ENCODE measurements at places on chromosomes 11 and 22.

- DNase-seq: no peak
Measured at GRCh38 chr22:24473284-24473683, 21.8 kb upstream of the UPB1 start.

DNA sequence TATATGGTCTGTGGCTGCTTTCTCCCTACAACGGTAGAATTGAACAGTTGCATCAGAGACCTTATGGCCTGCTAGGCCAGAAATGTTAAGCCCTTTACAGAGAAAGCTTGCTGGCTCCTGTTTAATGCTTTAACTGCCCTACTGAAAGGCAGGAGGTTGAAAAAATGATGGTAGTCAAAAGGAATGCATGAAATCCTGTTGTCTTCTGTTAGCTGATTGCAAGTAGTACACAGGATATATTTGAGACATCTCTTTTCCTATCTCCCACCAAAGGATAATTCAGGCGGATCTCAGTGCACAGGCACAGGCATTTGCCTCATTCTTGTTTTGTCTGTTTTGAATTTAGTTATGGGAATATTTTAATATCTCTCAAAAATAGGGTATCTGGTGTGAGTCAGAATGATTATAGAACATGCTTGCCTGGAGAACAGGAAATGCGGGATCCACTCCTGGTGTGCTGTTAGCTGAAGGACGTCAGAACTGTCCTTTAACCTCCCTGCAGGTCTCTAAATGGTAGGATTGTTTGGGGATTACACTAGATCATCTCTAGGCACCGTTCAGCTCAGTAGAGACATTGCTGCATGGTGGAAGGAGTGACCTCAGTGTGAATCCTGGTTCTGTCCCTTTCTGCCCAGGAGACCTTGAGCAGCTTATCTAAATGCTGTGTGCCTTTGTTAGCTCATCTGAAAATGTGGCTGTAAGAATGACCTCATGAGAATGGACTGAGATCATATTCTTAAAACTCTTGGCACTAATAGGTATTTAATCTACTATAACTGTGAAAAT is 49.5 kb downstream of the PACS1 start:
- DNase-seq: no peak

GRCh38 chr11:15969701-15970329 is 386.5 kb downstream of the SOX6 start:
- DNase-seq: no peak

- peak; percentile 80 for DNase-seq
Measured at GRCh38 chr11:34192481-34193401, 87.3 kb downstream of the NAT10 start.

DNA sequence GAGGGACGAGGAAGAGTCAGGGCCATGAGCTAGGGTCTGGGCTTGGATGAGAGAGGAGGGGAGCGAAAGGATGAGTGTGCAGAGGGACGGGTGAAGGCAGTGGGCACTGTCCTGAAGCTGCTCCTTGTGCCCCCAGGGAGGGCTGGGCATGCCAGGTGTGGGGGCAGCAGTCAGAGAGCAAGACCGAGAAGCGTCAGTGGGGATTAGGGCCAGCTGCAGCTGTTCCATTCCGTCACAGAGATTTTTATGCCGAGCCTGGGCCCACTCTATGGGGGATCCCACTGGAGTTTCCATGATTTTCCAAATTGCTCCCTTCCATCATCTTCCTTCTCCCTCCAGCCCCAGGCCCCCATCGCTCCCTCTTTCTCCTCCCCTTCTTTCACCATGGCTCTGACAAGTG is 93.2 kb downstream of the NECTIN1 start:
- no peak for DNase-seq

- no peak for DNase-seq
Measured at GRCh38 chr11:70616317-70616716, 218.0 kb downstream of the CTTN start.

DNA sequence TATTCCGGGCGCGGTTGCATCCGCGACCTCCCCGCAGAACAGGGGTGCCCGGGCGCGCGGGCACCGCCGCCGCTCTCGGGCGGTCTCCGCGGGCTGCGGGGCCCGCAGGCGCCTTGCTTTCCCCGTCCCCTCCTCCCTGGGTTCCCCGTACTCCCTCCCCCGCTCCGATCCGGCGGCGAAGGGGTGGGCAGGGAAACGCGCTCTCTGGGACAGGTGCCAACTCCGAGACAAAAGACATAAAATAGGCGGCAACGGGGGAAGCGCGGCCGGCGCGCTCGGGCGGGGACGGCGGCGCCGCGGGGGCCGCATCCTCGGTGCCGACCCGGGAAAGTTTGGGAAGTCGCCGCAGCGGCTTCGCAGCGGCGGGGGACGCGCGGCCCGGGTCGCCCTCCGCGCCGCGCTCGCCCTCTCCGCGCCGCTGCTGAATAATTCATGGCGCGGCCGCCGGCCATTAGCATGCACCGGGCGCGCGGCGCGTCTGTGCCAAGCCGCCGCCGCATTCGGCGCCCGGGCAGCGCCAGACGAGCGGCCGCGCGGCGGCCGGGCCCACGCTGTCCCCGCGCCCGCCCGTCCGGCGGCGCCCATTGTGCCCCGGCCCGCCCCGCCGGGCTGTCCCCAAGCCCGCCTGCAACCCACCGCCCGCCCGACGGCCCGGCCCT is 78.7 kb upstream of the PPARA start:
- DNase-seq: peak; percentile 95

DNA sequence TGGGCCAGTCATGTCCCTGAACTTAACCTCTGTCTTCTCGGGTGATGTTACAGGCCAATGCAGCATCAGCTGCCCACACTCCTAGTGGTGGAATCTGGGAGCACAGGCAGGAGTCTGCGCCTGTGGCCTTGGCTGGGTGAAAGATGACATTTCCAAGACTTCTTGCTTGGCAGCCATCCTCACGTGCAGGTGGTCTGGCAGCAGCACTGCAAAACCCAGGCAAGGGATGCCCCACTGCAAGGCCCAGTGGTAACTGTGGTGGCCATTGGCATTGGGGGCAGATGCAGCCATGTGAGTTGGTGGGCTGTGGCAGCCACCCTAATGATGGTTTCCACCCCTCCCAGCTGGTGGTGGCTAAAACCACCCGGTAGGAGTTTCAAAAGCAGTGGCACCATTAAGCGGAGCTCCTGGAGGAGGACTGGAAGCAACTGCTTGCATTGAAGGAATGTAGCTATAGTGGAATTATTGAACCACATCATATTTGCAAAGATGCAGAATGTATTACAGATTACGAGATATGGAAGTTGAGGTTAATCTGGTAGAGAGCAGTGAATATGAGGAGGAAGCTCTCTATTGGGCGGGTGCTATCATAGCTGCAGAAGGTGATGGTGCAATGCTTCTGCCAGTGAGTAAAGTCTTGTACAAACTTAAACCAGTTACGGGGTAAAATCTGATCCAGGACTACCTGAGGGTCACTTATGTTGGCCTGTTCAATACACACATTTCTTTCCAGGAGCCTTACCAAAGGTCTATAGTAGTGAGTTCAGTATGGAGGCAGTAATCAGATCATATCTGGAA is 120.7 kb upstream of the TOP3B start:
- no peak for DNase-seq

DNA sequence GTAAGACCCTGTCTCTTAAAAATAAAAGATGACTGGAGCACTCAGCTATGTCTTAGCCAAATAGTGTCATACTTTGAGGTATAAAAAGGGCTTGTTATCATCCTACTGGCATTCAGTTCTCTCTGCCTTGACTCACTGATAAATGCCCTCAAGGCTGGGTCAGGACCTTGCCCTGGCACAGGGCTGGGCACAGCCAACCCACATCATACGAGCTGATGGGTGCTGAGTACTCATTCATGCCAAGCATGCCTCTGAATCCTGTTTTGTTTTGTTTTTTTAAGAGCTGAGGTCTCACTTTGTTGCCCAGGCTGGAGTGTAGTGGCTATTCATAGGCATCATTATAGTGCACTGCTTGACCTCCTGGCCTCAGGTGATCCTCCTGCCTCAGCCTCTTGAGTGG is 1.9 kb downstream of the SMTNL1 start:
- no peak for DNase-seq

DNA sequence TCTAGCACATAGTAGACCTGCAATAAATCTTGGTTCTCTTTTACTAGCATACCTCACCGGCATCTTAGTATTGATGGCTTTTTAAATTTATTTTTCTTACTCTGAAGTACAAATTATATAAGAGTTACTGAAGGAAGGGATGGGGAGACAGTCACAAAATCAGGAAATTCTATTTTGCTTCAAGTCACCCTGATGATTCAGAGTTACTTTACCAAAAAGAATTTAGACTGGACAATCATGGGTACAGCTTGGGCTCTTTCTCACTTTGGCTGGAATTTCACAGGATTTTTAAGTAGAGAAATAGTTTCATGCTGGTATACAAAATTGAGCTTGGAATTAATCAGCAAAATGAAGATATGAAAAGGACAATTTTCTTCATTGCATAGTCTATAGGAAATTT is 919.2 kb downstream of the METTL15 start:
- DNase-seq: no peak

DNA sequence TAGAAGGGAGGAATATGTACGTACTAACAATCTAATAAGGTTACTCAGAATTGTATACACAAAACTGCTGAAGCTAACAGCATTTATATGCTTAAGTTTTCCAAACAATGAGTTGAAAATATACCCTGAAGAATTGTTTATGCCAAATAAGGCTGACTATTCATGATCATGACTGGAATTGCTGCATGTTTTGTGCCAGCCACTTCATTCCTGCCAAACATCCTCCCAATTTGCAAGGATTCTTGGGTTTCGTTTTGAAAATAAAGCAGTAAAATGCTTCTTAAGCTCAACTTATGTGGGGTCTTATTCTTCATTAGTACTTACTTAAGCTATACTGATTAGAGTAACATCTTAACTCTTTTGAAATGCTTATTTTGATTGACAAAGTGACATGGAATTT is 149.0 kb downstream of the SPON1 start:
- no peak for DNase-seq

DNA sequence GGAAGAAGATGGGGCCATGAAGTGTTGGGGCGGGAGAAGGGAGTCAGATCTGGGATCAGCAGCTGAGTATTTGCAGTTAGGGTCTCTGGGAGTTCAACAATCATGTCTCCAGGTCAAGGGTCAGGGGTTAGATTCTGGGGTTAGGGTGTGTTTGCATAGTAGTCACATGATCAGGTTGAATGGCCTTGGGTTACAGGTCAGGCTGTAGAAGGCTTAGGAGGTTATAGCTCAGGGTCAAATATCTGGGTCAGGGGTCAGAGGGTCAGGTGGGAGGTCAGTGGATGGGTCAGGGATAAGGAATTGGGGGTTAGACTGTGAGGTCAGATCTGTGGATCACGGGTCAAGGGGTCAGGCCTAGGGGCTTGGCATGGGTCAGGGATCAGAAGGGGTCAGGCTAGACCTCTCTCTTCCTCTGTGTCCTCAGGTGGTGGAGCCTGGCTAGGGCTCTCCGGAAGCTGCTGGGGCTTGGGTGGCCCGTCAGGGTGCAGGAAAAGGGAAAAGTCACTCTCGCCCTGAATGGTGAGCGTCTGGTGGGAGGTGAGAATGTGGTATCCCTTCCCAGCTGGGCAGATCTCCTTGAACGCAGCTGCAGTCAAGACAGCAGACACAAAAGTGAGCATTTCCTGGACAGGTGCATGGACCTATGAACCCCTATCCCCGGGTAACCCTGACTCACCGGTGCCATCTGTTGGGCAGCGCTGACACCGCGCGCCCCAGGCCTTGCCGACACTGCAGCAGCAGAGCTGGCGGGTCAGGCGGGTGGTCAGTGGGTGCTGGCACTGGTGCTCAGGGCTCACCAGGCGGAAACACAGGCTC is 6.4 kb downstream of the LTBP3 start:
- DNase-seq: no peak

GRCh38 chr11:6812390-6813005 is 13.0 kb upstream of the OR6A2 start:
- no peak for DNase-seq

DNA sequence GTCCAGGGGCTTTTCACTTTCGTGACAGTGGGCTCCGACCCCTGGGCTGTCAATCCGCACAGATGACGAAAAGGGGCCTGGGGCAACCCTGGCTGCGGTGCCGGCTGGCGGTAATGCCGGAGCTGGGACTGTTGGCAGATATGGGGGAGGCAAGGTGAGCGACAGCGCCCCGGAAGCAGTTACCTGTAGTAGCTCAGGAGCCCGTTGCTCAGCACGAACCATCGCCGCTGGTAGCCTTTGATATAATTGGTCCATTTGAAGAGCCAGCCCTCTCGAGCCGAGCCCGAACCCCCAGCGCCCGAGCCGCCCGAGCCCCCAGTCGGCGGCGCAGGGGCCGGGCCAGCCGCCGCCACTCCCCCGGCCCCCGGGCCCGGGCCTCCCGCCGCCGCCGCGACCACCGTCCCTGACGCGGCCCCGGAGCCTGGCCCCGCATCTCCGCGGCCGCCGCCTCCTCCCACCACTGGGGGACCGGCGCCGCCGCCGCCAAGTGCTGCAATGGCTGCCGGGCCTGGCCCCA is 396 bp downstream of the OSBP start:
- peak; percentile 52 for DNase-seq

DNA sequence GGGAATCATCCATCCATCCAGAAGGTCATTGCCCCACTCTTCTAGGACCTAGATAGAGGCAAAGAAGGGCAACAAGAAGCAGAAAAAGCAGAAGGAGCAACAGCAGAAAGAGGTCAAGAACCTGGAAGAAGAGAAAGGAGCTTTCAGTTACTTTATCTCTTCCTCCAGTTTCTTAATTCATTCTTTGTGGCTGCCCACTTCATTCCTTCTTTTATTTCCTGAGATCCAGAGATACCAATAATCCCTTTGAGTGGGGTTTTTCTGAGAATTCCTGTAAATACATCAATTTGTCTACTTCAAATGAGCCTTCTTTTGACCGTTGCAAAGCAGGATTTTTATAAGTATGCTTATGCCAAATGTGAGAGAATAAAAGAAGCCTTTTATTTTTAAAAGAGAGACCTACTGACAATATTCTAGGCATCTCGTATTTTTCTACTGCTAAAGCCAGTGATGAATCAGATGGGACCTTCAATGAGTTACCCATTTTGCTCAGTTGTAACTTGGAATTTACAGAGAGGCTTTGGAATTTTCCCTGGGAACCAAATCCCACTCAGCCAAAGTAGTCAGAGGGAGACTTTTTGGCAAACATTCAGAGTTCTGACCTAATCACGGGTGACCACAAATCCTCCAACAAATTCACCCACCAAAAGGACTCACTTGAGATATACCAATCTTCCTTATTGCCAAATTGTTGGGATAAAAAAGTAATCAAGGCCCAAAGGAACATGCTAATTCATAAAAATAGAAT is 54.9 kb downstream of the ZC3H12C start:
- DNase-seq: no peak

- DNase-seq: no peak
Measured at GRCh38 chr11:35237860-35238715, 99.1 kb downstream of the CD44 start.

- DNase-seq: no peak
Measured at GRCh38 chr22:38276166-38276565, 3.4 kb upstream of the TMEM184B start.

- no peak for DNase-seq
Measured at GRCh38 chr22:37898441-37899181, 7.5 kb upstream of the MICALL1 start.

- no peak for DNase-seq
Measured at GRCh38 chr11:128198216-128198772, 389.1 kb downstream of the ETS1 start.

DNA sequence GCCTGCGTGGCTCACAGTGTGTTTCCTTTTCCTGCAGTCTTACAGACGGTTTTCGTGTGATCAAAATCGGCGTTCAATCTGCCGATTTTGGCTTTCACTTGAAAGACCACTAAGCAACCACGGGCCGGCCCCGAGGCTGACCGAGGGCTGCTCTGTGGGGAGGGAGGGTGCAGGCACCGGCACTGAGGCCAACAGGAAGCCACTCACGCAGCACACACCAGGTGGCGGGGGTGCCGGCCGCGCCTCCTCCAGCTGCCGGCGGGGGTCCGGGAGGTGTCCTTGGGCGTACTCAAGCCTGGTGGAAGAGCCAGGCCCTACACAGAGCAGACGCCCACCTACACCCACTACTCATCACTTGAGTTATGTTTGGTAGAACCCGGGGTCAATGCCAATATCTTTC is 14.3 kb downstream of the TOLLIP start:
- DNase-seq: peak; percentile 6

Measured in uterus (tissue), 4 donors.